ENCODE measurements at places on chromosomes 1 and 21.

- DNase-seq = no peak
Observed at GRCh38 chr1:156572663-156573018, 276 bp upstream of the IQGAP3 start.

GRCh38 chr1:29344336-29344735, 108.0 kb downstream of the PTPRU start:
- no peak for DNase-seq

DNA sequence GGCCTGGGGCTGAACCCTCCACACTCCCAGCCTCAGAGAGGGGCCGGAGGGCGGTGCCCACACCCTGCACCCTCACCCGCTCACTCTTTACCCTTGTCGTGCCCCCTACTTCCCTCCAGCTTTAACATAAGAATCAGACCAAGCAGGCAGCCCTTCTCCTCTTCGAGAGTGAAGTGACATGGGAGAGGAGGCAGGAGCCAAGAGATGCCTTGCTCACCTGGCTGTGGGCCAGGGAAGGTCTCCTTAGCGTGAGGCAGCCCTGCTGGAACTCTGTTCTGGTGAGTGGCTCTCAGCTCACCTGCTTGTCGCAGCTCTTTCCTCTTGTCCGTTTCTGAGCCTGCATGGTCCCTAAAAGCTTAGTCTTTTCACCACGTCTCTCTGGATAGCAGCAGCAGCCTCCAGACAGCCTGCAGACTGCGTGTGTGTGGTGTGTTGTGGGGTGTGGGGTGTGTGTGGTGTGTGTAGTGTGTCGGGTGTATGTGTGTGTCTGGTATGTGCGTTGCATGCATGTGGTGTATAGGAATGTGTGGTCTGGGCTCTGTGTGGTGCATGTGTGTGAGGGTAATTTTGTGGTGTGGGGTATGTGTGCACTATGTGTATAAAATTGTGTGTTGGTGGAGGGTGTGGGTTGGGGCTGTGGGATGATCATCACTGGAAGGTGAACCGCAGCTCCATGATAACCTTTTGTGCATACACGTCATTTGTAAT, 86.7 kb downstream of the CCDC185 start:
- no peak for DNase-seq

- DNase-seq = peak; percentile 65
Observed at GRCh38 chr1:156480411-156481192, 20.0 kb downstream of the MEF2D start.

- DNase-seq = no peak
Observed at GRCh38 chr1:53265581-53265980, 27.3 kb upstream of the MAGOH start.

Measured in muscle of leg (tissue), 16 donors.